ENCODE measurements at places on chromosomes 5 and 9.
A peak's percentile ranks its signal among the peaks of the same experiment; 100 is the strongest.

DNA sequence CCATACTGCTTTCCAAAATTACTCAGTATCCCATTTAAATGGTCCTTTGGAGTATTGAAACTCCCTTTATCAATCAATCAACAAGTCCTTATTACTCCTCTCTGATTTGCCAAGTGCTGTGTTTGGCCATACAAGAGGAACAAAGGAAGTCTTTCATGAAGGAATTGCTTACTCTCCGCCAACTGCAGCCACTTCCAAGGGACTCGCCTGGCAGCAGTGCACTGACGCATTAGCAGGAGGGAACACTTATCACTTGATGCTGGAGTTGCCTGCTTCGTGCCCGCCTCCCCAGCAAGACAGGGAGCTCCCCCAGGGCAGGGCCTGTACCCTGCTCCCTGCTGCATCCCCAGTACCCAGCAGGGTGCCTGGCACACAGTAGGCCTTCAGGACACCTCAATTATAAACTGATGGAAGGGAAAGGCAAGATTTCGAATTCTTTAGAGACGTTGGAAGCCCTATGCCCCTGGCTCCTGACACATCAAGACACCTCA is 97.9 kb downstream of the CRB2 start:
- DNase-seq: peak; percentile 58

DNA sequence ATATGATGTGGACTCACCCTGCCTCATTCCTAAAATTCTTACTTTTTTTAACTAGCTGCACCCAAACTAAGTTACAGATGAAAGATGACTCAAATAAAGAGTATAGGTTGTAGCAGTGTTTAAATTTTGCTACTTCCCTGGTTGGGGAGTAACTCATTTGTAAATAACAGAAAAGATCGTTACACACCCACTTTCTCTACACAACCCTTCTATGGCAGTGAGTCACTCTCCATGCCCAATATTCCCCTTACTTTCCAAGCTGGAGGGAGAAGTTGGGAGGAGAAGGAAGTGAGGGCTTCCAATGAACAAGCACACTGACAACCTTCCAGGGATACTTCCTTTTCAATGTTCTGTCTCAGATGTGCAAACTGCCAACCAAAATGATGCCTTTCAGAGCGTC is 1.9 kb downstream of the RASEF start:
- DNase-seq: peak; percentile 64

DNA sequence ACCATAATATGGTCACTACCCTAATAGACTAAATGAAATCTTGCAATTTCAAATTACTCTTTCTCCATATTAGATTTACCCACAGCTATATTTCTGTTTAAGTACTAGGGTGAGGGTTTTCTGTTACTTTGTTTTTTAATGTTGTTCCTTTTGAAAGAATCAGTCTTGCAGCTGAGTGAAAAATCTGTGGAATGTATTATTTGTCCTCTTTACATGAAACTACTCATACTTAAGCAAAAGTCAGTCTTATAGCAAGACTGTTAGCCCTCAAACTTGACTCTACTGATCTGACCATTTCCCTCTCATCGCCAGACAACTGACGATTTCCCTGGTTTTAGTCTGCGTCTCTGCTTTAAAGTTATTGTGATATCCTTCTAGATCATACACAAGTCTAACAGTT is 84.0 kb downstream of the PIK3R1 start:
- DNase-seq: no peak

DNA sequence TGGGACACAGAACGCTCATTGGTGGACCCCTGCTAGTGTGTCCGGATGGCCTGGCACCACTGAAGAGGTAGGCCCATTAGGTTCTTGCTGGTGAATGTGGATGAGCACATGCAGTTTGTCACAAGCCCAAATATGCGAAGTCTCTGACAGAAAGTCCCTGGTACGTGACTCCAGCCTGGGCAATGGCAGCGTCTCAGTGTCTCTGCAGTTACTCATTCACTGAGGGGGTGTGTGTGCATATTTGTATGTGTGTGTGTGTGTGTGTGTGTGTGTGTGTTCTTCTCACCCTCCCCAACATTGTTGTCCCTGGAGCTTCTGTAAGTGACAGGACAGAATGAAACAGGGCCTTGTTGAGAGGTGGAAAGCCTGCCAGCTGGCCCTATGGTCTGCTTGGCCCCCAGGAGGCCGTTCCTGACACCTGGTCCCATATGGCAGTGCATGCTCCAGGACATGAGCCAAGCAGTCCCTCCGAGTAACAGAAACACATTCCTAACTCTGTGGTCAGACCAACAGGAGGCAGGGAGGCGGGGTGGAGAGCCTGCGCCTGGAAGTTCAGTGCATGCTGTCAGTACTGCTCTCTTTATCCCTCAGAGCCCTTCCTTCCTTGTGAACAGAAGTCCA is 169.9 kb downstream of the SLC28A3 start:
- peak; percentile 85 for DNase-seq

DNA sequence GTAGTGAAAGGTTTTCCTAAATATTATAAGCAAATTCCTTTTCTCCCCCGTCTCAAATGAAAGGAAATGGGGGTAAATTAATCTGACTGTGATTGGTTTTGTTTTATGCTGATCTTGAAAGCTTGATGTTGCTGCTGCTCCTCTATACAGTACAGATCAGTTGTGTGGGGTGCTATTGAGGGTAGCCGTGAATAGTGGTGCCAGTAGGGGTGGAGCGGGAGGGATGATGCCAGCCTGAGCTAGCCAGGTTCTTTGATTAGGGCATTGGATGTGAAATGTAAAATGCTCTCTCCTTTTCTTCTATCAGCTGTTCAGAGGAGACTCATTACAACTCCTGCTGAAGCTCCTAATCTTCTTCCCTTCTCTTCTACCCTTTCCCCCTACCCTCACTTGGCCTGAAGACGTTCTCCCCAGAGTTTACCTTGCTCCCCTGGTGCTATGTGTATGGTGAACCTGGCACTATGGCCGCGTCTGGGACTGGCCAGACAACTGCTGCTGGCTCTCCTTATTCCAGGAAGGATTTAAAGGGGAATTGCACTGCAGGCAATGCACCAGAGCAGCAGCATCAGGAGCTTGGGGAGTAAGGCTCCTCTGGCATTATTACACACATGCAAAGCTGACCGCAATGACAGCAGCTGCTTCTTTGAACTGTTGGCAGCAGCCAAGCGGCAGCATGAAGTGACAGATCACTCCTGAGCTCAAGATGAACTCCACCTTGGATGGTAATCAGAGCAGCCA is 566 bp downstream of the GPR21 start:
- DNase-seq: peak; percentile 37

- no peak for DNase-seq
Measured at GRCh38 chr5:96648023-96648422, 14.2 kb upstream of the CAST start.

DNA sequence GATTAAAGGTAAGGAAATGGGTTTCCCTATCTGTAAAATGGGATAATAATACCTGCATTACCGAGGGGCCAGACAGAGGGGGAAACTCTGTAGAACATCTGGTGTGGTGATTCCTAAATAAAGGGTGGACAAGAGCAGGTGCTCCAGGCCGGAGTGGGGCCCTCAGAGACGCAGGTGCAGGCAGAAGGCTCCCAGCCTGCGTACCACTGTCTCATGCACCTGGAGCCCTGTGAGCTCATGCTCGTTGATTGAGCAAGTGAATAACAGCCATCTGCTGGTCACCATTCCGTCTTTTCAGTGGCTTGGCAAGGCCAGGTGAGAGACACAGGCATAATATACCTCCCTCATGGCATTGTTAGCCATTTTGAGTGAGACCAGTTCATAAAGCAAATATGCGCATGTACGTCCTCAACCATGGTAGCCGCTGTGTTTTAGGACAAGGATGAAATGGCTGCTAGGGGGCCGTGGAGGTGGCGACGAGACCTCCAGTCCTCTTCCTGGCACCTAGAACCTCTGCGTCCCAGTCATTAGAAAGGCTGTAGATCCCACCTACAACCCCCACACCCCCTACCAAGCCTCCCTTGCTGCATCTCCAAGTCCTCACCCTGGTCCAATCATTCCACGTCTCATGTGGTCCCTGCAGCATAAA is 198.0 kb upstream of the MVB12B start:
- DNase-seq: no peak

GRCh38 chr5:29950416-29951145 is 1242.9 kb upstream of the CDH6 start:
- no peak for DNase-seq

GRCh38 chr5:80516826-80517225 is 28.9 kb downstream of the FAM151B start:
- DNase-seq: no peak

GRCh38 chr5:62689599-62690368 is 111.2 kb downstream of the LRRC70 start:
- no peak for DNase-seq

DNA sequence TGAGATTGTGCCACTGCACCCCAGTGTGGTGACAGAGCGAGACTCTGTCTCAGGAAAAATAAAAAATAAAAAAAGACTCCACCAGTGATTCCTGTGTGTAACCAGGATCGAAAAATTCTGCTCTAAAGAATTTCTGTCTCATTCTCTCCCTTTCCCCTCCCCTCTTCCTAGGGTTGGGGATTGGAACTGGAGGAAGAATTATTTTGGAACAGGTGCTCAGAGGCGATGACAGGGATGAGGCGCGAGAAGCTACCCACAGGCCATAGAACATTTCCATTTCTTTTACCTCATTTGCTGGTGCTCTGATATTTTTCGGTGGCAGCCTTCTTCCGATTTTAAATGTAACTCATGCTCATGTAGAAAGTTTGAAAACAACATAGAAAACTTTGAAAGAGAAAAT is 80.1 kb downstream of the DAPK1 start:
- DNase-seq: no peak

- DNase-seq: no peak
Measured at GRCh38 chr5:157486221-157486681, 26.2 kb downstream of the NIPAL4 start.

- no peak for DNase-seq
Measured at GRCh38 chr5:127411381-127411780, 106.1 kb upstream of the PRRC1 start.

DNA sequence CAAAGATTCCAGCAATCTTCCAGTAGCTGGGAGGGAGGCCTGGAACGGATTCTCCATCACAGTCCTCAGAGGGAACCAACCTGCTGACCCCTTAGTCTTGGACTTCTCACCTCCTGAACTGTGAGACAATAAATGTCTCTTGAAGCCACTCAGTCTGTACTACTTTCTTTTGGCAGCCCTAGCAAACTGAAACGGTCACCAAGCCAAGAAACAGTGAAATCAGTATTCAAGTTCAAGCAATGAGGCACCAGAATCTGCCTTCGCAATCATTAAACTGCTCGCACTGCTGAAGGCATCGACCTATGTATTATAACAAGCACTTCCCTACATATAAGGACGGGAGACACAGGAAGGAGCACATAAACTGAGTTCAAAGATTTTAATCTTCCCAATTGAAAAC is 120.6 kb upstream of the PUM3 start:
- peak; percentile 15 for DNase-seq

All from stomach (tissue), 19 donors.